ENCODE measurements at places on chromosomes 4 and X.

GRCh38 chr4:172998527-172999469, 169.8 kb upstream of the GALNT7 start:
- DNase-seq = no peak

DNA sequence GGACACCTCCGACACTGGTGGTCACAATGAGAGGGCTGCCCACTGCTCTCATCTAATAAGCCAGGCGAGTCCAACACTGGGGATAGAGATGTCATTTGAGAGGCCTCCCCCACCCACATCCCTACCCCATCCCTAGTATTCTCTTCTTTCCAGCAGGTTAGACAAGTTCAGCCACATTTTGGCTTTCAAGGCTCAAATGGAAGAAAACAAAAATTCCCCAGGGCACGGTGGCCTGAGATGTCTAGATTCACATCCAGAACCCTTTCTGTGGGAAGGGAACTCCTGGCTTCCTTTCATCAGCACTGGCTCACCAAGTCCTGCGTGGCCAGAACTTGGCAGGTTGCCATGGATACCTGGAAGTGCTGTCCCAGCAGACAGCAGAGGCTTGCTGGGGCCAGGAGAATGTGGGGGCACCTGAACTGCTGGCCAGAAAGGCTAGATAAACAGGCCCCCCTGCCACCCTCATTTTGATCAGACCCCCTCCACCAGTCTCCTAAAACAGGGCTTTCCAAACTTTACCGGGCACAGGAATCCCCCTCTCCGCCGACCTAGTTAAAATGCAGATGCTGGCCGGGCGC, 1.3 kb upstream of the NYX start:
- DNase-seq = no peak

DNA sequence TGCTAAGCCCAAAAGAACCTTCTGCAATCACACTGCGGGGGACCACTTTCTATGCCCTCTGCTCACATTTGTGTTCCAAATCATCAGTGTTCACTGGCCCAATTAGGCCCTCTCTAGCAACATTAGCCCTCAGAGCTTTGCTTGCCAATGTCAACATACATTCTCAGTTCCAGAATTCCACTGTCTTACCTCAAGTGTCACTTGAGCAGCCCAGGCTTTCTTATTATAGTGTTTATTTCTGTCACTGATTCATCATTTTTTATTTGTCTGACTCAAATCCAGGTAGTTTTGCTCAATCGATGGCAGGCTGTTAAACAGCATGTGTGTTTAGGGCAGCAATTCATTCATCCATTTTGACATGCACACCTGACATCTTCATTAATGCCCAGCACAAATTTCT, 291.2 kb downstream of the TEX13A start:
- DNase-seq = no peak

DNA sequence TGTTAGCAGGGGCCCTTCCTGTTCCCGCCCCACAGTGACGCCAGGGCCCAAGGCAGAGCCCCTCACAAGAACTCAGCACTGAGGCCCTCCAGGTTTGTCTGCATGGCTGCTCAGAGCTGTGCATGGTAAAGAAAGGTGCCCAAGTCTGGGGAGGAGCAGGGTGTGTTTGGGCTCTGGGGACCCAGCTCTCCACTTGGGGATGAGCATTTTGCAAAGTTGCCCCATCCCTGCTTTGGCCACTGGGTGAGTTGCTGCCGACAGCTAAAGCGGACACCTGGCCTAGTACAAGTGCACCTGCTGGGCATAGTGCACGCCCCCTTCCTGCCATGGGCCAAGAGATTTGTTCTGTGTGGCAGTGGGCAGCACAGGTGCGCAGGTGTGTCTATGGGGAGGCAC, 2.0 kb upstream of the MXD4 start:
- no peak for DNase-seq

GRCh38 chrX:45497290-45497689, 296.6 kb upstream of the DIPK2B start:
- DNase-seq = no peak

GRCh38 chr4:96102541-96103026, 262.7 kb downstream of the PDHA2 start:
- DNase-seq = no peak

GRCh38 chrX:119391279-119391678, 7.9 kb upstream of the SLC25A43 start:
- DNase-seq = peak; percentile 7

GRCh38 chrX:64536736-64537135, 141.5 kb upstream of the MTMR8 start:
- no peak for DNase-seq

- DNase-seq = no peak
These were observed 1.9 kb downstream of the TLR7 start for GRCh38 chrX:12868747-12869146.

DNA sequence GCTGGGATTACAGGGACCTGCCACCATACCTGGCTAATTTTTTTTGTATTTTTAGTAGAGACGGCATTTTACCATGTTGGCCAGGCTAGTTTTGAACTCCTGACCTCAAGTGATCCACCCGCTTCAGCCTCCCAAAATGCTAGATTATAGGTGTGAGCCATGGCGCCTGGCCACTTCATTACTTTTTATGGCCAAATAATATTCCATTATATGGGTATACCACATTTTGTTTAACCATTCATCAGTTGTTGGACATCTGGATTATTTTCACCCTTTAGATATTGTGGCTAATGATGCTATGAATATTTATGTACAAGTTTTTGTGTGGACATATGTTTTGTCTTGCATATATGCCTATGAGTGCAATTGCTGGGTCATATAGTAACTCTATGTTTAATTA, 8.6 kb upstream of the FHIP1A start:
- no peak for DNase-seq

DNA sequence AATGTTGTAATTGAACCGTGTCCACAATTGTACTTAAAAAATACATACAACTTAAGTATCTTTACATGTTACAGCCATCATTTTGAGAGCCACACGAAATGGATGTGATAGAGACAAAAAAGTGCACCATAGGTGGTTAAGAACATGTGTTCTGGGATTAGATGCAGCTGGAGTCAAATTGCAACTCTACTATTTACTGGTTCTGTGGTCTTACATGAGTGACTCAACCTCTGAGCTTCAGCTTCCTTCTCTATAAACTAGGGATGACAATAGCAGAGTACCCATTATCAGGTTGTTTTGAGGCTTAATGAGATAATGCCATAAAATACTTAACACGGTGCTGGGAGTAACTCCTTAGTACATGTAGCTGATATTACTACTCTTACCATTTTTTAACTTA, 130.4 kb downstream of the IDS start:
- no peak for DNase-seq

- no peak for DNase-seq
These were observed 95.2 kb downstream of the GK start for GRCh38 chrX:30748342-30748960.

DNA sequence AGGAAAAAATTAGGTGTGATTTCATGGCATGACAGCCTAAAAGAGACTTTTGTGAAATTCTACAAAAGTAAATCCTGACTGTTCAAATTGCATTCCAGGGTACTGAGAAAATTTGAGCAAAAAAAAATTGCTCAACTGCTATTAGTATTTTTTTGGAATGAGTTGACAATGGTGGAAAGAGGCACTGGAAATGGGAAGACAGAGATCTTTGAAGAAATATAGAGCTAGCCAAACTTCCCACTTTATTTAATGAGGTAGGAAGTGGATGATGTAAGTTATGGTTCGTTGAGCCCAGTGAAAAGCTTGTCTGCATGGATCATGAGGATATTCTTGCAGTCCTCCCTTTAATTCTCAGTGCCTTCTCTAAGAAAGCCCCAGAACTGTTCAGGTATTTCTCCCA, 183.8 kb downstream of the PTTG2 start:
- DNase-seq = no peak

DNA sequence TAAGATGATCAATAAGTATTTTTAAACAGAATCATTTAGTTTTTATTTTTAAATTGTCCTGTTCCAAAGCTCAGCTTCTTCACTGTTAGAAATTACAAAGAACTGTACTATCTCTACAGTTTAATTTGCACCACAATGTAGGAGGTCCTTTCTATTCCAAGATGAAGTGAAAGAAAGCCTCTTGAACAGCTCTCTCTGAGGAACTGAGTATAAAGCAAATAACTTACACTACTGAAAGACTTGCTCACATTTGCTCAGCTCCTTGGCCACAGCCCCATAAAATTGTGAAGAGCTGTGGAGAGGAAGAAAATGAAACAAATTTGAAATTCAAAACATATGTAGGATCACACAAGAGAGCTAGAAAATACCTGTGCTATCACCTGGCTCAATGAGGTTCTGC, 68.6 kb downstream of the ENPEP start:
- DNase-seq = no peak

DNA sequence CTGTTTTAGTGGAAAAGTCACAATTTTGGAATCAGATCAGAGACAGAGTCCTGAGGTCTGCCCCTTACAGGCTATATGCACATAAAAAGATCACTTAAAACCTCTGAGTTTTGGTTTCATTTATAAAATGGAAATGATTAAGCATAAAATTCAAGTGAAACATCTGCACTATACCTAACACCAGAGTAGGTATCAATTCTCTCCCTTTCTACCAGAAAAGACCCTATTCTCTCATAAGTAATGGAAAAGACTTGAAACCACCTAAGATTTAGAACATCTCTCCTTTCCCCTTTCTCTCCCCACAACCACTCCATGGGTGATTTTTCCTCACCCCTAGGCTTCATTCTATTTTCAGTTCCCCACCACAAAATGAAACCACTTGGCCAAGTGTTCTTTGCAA, 907 bp downstream of the LHFPL1 start:
- peak; percentile 1 for DNase-seq

DNA sequence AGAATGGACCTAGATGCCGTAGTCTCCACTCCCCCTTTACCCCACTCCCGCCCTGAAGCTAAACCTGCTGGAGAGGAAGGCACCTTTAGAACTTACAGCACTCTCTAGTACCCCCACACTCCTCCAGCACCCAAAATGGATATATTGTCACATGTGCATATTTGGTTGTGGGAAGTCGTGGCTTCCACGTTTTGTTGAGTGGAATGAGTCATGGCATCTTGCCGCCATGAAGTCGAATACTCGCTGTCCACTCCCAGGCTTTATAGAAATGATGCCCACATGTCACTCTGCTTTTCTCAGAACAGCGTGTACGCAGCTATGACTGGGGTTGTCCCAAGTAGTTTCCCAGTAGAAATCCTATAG, 545 bp downstream of the ABCE1 start:
- peak; percentile 30 for DNase-seq

DNA sequence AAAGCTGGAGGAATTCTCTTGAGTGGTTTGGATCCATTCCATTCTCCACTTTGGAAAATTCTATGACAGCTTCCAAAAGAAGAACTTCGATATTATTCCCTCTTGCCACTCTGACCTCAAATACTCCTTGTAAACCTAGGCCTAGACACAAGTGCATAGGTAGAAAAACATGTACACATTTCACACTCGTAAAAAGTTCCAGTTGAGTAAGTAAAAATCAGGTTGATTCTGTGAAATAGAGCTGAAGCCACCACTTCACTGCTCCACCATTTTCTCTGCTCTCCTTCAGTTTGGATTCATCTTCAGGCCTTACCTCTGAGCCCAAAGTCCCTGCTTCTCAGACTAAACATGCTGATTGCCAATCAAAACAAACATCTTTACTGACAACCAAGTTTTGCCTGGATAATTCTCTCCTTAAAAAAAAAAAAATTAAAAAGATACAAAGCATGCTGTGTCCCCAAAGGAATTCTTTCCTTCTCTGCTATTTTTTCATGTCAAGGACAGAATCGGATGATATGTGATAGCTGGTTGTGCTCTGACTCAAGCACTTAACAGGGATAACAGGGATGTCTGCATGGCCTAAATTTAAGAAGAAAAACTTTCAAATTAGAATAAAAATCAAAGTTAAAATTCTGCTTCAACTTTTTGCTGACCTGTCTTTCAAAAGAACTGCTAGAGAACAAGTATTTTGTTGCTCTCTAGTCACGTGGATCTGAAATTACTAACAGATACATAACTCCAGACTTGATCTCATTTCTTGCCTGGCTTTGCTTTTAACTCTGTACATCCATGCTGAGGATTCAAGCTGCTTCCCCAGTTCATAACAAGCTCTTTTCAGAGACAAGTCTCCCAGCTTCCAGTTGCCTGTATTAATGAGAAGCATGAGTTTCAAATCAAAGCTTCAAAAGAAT, 420.9 kb upstream of the INTU start:
- DNase-seq = no peak
